ENCODE measurements at places on chromosomes 16 and 17. TPM values are rescaled to one million over a fixed set of nuclear protein-coding genes. Genes with fewer than 3 reads are reported as not detected.

The TSPAN10 gene
- 1.2 TPM for total RNA-seq

The SLC12A3 gene
- not detected for total RNA-seq

The UTS2R gene
- total RNA-seq = 0.20 TPM

The CYBC1 gene
- 24.8 TPM for total RNA-seq

The ABCC3 gene
- total RNA-seq = 5.9 TPM

The CLDN6 gene
- total RNA-seq = 0.59 TPM

The TEKT5 gene
- total RNA-seq = 0.59 TPM

The CNP gene
- 34.0 TPM for total RNA-seq

The SLC52A1 gene
- 0.59 TPM for total RNA-seq

The AOC3 gene
- total RNA-seq = 38.1 TPM

The SLC5A11 gene
- not detected for total RNA-seq

The HSPB9 gene
- total RNA-seq = not detected

The MSLN gene
- total RNA-seq = 1.4 TPM

The RDM1 gene
- 0.79 TPM for total RNA-seq

The ASIC2 gene
- total RNA-seq = 0.30 TPM

The SRCIN1 gene
- total RNA-seq = 3.5 TPM

The SLC4A1 gene
- 30.1 TPM for total RNA-seq

The SNAI3 gene
- 0.79 TPM for total RNA-seq

The STX1B gene
- total RNA-seq = 0.89 TPM

The CCL4 gene
- 7.1 TPM for total RNA-seq

The PDPR gene
- total RNA-seq = 16.8 TPM

The EXOC3L1 gene
- total RNA-seq = 1.7 TPM

The CSNK2A2 gene
- 39.4 TPM for total RNA-seq

The MAP3K14 gene
- 4.4 TPM for total RNA-seq

The KRT25 gene
- total RNA-seq = 608 TPM

The TP53TG3D gene
- not detected for total RNA-seq

The QRICH2 gene
- total RNA-seq = 2.5 TPM

The C17orf100 gene
- total RNA-seq = 0.89 TPM

The LCAT gene
- 7.6 TPM for total RNA-seq

The MYO15A gene
- 0.59 TPM for total RNA-seq

All from skin of body (tissue), 3 donors.